Right cardiac atrium (tissue), 5 donors: ENCODE measurements at places on chromosomes 7 and 10.
A peak's percentile ranks its signal among the peaks of the same experiment; 100 is the strongest.

DNA sequence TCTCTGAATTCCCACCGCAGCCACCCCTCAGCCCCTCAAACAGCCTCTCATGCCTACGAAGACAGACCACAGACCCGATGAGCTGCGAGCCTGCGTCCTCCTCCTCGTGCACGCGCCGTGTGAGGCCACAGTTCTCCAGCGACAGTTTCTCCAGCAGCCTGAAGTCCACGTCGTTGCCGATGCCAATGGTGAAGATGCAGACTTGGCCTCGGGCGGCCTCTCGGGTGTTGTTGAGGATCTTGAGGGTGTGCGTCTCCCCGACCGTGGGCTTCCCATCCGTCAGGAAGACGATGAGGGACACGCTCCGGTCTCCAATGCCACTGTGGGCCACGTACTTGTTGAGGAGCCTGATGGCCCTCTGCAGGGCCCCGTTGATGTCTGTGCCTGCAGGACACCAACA, 87.1 kb downstream of the ITIH5 start:
- DNase-seq, result no peak

DNA sequence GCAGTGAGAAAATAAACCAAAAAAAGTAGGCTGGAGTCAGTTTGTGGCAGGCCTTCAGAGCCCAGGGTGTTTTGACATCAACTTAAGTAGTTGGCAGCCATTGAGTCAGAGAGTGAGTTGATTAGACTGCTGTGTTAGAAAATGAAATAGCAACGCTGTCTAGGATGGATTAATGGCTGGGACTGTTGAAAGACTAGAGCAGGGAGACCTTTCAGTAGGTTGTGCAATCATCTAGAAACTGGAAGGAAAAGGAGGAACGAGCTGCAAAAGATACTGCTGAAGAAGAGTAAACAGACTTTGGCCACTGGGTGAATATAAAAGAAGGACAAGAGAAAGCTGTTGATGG, 28.6 kb upstream of the TRIL start:
- DNase-seq, result no peak

GRCh38 chr7:84538268-84538667, 343.7 kb upstream of the SEMA3A start:
- DNase-seq, result no peak

GRCh38 chr7:26397796-26398426, 106.2 kb downstream of the SNX10 start:
- peak; percentile 81 for DNase-seq

DNA sequence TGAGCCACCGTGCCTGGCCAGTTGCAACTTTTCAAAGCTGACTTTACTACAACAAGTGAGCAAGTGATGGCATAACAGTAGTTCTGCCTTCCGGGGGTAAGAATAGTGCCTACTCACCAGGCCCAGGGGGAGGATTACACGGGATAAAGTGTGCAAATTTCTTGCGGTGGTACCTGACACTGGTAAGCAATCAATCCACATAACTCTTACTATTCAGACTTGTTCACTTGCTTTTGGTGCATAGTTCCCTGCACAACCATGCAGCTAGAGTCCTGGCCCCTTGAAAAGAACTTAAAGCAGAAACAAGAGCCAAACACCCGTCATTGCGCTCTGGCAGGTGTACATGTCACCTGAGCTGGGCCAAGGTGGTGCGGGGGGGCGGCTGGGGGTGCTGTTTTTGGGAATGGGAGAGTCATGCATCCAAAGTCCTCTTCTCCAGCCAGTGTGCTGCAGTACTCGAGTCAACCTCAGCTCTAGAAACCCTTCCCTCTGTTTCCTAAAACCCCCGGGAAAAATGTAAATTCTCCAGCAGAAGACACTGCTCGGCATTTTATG, 5.4 kb upstream of the COBL start:
- DNase-seq, result no peak

- DNase-seq, result peak; percentile 16
Observed at GRCh38 chr10:90589825-90590224, 268.0 kb downstream of the HTR7 start.

DNA sequence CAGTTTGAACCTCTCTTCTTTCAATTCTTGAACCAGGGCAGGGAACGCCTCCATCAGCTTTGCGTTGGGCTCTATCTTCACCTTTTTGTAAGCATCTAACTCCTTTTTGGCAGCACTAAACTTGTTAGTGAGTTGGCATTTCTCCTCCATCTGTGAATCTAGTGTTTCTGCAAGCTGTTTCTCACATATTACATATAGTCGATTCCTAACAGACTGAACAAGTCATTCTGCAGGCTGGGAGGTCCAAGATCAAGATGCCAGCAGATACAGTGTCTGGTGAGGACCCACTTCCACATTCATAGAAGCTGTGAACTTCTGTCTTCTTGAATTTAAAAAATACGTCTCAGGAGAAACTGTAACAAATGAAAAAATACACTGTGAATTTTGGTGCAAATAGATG, 539.7 kb downstream of the ANKRD7 start:
- DNase-seq, result no peak

DNA sequence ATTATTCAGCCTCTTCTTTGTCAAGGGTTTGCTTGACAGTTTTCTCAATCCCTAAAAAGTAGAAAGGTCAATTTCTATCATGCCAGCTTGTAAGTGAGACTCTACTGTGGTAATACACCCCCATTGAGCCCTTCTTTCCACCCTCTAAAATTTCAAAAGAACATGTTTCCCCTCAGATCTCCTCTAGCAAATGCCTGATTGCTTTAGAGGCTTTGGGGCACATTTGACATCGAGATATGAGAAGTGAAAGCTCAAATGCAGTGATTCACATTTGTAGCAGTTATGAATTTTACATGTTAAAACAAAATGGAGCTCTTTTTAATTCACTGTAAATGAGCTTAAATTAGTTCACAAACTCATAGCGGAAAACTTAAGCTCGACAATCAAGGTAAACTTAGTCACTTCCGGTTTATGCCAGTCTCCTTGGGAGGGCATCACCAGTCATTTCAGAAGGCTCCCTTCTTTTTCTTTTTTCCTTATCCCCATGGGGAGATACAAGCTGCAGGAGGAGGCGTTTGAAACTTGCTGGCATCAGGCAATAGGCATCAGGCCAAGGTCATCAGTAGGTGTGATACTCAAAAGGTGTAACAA, 55.3 kb upstream of the ADO start:
- DNase-seq, result no peak

- DNase-seq, result peak; percentile 64
Observed at GRCh38 chr10:69733791-69734261, 67.9 kb upstream of the COL13A1 start.

GRCh38 chr10:5760515-5760914, 52.7 kb downstream of the GDI2 start:
- no peak for DNase-seq

GRCh38 chr10:128030498-128031072, 95.6 kb downstream of the MKI67 start:
- DNase-seq, result no peak

GRCh38 chr7:116525298-116525912, 569 bp downstream of the CAV1 start:
- DNase-seq, result peak; percentile 84

GRCh38 chr7:105863876-105864275, 12.5 kb downstream of the ATXN7L1 start:
- DNase-seq, result no peak

DNA sequence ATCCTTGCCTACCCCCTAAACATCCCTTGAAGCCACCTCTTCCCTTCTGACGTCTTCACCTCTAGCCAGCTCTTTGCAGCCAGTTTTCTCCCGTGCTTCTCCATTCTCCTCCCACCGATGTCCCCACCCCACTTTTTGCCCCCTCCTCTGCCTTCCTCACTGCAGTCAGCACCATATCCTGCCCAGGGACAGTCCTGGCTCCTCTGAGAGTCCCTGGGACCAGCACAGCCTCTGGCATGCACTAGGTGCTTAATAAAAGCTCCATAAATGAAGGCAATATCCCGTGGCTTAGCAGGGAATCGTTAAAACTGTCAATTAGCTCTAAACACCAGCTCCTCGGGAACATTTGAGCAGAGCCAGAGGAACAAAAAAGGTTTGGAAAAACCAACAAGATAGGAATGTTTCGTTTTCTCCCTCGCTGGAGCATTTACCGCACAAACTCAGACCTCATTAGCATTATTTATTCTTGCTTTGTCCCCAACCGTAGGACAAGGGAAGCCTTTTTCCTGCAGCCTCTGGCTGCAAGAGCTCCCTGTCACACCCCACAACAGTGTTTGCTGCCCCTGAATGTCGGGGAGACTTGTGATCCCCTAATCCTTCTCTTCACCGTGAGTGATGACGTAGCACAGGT, 16.1 kb downstream of the MYL10 start:
- DNase-seq, result no peak

- DNase-seq, result no peak
Observed at GRCh38 chr7:6655636-6656385, 18.7 kb downstream of the ZNF316 start.

DNA sequence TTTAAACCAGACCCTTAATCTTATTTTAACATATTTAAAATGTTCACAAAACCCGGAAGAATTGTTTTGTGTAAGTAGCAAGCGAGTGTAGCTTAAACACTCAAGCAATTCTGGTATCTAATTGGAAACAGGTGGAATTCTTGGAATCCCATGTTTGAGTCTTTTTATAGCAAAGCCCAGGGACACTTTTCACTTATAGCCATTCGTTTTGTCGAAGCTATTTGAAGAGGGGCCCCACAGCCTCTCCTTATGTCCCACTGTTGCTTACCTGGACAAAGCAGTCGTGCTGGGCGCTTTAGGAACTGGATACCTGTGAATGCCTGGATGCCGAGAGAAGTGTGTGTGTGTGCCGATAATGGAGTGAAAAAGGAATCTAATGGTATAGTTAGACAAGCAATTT, 3.3 kb downstream of the CUX1 start:
- DNase-seq, result no peak

- DNase-seq, result no peak
Observed at GRCh38 chr10:77223526-77224460, 413.8 kb downstream of the KCNMA1 start.

DNA sequence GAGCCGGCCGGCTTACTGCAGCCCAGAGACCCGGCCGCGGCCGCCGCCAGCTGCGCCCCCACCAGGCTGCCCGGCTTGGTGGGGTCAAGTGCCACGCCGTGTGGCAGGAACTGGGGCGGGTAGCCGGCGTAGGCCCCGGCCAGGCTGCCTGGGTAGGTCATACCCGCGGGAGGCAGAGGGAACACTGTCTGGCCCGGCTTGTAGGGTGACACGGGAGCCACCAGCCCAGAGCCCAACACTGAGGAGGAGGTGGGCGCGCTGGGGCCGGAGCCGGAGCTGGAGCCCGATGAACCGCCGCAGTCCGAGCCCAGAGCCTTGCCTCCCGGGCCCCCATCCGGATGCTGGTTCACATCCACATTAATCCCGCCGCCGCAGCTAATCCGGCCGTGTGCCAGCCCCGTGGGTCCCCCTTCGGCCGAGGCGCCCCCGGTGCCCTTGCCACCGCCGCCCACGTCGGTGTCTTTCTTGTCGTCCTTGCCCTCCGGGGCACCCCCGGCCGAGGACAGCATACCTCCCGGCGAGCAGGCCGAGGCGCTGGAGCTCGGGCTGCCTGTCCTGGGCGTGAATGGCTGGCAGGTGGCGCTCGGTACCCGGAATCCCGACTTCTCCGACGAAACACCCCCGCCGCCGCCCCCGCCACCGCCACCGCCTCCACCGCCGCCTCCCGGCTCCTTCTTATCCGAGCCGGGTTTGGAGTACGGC, 2.0 kb downstream of the ZNF503 start:
- DNase-seq, result peak; percentile 95

DNA sequence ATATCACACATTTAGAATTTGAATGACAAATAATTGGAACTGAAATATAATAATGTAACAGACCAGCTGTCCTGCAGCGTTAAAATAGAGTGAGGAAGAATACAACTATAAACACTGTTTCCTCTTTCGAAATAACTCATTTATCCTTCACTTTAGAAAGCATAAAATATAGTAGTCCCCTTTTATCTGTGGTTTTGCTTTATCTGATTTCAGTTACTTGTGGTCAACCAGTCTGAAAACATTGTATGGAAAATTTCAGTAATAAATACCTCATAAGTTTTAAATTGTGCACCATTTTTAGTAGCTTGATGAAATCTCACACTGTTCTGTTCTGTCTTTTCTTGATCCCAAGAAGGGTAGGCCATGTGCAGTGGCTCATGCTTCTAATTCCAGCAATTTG, 31.7 kb downstream of the POLR1F start:
- no peak for DNase-seq

GRCh38 chr10:17622061-17622460, 4.9 kb upstream of the HACD1 start:
- DNase-seq, result no peak

DNA sequence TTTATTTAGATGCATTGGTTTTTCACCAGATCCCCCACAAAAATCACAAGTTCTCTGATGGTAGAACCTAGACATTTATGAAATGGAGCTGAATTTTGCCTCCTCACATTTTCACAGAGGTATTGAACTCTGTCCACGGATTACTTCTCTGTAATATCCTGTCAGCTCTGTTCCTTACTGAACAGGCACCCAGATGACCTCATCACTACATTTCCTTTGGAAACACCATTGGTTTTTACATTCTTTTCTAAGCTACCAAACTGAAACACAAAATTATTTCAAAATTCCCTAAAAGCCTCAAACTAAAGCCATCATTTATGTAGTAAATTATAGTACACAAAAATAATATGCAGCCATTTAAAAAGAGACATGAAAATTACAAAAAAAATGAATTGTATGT, 98.3 kb upstream of the KCNIP2 start:
- DNase-seq, result no peak

DNA sequence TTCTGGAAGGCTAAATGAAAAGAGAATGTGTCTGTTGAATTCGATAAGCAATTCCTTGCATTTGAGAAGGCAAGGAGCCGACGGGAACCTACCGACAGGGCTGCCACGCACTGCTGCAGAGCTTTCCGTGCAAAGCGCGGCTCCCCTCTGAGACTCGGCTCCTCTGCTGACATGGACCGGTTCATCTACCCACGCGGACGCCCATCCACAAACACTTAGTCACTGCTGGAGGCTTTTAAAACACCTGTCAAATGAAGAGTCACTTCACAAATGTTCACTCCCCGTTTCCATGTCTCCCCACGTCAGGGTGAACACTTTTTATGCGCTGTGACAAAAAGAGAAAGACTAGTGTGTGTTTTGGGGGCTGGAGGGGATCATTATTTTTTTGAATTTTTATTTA, 32.0 kb downstream of the AMZ1 start:
- DNase-seq, result no peak

DNA sequence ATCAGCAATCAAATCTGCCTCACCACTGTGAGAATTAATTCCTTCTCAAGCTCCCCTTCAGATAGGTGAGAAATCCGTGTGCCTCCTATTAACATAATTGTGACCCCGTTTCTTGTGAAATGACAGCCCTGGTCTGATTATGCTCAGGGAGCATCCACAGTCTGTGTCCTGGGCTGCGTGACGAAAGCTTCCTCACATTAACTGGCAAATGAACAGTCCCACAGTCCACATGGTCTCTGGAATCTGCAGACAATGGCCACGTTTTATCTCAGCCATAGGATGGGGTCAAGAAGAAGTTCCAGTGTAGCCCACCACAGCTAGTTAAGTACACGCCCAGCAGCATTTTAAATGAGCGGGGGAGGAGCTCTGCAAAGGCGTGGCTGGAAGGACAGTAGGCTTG, 229.2 kb downstream of the RPS24 start:
- DNase-seq, result no peak

GRCh38 chr7:7479275-7479805, 56.3 kb downstream of the COL28A1 start:
- no peak for DNase-seq
